ENCODE measurements at places on chromosomes 3 and 15.

DNA sequence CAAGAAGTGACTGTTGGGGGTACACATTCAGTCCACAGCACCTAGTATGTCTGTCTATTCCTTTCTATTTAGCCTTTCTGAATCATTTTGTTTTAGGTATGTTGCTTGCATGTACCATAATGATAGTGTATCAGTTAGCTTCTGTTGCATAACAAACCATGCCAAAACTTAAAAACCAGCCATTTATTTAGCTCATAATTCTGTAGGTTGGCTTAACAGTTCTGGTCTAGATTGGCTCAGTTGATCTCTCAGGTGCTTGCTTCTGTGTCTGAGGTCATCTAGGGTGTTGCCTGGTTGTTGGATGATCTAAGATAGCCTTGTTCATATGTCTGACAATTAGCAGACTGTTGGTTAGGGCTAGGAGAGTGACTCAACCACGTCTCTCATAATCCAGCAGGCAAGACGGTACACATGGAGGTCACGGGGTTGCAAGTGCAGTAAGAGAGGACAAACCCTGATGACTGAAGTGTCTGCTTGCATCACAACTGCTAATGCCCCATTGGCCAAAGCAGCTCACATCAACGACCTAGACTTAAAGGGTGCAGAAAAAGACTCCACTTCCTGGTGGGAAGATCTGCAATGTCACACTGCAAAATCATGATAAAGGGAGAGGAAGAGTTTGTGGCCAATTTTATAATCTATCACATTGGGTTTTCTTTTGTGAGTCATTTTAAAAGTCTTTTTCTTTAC is 6.8 kb upstream of the PDCD6IP start:
- no peak for DNase-seq

DNA sequence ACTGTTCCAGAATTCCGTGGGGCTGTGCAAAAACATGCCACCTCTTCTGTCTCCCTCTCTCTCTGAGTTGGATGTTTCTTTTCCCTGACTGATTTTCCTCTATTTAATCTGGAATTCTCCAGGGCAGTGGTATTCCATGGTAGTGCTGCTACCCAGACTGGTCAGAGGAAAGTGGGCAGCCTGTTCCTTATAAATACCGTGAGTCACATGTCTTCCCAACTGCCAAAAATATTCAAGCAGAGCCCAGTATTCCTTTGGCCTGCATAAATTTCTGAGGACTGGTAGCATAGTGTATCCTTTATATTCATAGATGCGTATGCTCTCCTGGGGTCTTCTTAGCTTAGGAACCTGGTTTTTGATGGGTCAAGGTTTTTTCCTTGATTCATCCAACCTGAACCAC is 40.9 kb downstream of the CEMIP start:
- DNase-seq = no peak

GRCh38 chr15:39530480-39531342 is 50.2 kb upstream of the THBS1 start:
- DNase-seq = no peak

GRCh38 chr15:82128401-82129148 is 82.8 kb upstream of the MEX3B start:
- DNase-seq = no peak

DNA sequence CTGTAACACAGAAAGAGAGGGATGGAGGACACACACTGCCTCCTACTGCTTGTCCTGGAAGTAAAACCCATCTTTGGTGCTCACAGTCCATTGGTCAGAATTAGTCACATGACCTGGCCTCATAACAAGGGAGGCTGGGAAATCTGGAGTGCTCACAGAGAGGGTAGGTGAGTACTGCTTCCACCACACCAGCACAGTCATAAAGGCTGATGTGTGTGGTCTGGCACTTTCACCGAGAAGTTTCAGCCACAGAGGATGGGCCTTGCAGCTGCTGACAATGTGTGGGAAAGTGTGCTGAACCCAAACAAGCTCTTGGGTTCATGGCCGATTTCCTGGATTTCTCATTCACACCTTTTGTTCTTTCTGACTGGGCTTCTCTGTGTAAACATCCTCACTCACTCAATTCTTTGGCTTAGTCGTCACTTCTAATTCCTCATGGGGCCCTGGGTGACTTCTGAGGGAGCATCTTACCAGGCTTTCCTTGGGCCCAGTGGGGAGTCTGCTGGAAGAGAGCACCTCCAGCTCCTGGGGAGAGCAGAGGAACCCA is 100.7 kb downstream of the ASB7 start:
- DNase-seq = peak; percentile 72

GRCh38 chr3:197030379-197031314 is 1.0 kb upstream of the MELTF start:
- DNase-seq = peak; percentile 24

- no peak for DNase-seq
These were observed 32.2 kb downstream of the ATP13A4 start for GRCh38 chr3:193522473-193522872.

- DNase-seq = no peak
These were observed 251.1 kb downstream of the ULK4 start for GRCh38 chr3:41710646-41711388.

GRCh38 chr3:4948395-4948794 is 30.8 kb upstream of the BHLHE40 start:
- DNase-seq = no peak

GRCh38 chr15:33132233-33132580 is 62.3 kb downstream of the FMN1 start:
- DNase-seq = no peak

GRCh38 chr3:48555949-48556795 is 431 bp downstream of the PFKFB4 start:
- DNase-seq = no peak

DNA sequence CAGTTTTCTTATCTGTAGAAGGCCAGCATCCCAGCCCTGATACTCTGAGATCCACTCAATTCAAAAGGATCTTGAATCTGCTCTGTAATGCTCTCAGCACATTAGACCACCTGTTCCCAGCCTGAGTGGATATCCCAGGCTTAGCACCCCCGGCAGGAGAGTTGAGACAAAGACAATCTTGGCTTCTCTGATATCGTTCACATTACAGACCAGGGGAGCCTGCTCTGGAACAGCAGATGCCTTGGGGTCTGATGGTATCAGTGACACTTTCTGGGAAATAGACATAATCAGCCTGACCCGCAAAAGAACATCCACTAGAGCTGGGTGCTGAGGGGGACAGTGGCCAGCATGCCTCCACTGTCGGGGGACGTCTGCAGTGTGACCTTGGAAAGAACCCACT is 70.6 kb downstream of the BDH1 start:
- no peak for DNase-seq

DNA sequence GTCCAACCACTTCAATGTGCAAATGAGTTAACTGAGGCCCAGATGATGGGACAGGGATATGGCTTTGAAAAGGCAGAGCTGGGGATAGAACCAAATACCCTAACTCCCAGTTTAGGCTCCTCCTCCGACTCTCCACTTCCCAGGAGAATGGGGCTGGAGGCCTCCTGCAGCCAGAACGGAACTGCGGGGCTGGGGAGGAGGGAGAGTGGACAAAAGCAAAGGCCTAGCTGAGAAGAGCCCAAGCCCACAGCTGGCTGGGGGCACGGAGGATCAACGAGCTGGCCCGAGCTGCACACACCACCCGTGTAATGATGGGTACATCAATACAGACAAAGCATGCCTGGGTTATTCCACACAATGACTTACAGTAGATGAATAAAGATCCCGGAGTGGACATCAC is 74.8 kb downstream of the NUP210 start:
- DNase-seq = no peak

DNA sequence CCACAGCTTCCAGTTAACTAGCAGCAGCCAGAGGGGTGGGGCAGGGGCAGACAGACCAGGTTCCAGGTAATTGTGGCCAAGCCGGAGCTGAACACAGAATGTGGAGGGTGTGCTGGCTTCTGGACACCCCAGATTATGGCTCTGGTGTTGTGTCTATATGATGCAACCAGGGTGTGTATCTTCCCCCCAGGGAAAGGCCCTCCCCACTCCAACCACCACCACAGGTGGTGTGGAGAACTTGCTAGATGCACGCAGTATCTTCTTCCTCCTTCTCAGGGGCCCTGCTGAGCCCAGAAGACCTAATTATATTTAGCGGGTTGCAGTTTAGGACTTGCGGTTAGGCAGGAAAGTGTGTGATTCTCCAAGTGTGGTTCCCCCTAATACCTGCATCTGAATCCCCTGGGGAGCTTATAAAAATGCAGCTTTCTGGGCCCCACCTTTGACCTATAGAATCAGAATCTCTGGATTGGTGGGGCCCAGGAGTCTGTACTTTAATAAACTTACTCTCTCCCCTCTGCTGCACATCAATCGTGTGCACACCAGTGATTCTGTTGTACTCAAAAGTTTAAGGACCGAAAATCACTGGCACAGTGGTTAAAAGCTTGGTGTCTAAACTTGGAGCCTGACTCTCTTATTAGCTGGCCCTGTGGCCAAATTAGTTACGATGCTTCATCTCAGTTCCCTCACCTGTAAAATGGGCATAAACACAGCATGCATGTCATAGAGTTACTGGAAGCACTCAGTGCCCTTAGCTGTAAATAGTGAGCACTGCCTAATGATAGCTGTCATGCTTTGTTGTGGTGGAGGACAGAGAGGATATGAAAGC is 379.1 kb upstream of the PROK2 start:
- DNase-seq = peak; percentile 75

GRCh38 chr15:56824175-56824574 is 90.9 kb upstream of the ZNF280D start:
- DNase-seq = no peak

DNA sequence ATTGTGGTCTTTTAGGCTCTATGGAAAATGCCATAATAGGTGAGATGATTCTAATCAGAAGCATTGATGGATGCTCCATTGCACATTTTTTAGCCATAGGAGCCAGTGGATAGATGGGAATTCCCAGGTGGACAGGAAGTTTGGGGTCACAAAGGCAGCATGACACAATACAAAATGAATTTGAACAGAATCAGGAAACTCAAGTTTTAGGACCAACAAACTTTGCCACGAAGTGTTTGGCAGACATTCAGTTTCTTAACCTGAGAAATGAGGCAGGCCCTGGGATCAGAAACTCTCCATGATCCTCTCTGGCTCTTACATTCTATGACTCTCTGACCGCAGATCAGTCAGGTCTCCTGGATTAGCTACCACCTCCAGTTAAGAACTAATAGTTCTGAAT is 275.4 kb downstream of the TIGIT start:
- no peak for DNase-seq

DNA sequence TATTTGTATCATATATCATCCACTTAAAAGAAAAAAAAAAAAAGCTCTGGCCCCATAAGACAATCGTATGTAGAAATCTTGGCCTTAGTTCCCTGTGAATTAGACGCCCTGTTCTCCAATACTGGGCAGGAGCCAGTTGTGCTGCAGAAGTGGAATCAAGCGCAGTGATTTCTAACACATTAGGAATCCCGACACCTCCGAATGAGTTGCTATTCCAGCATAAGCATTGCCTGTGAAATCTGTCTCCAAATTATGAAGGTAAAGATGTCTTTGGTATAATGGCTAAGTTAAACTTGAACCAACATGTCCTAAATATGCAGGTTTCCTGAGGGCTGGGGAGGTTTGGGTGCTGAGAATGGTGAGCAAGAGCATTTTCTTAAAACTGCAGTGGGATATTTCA is 199.4 kb upstream of the ARRDC4 start:
- no peak for DNase-seq

DNA sequence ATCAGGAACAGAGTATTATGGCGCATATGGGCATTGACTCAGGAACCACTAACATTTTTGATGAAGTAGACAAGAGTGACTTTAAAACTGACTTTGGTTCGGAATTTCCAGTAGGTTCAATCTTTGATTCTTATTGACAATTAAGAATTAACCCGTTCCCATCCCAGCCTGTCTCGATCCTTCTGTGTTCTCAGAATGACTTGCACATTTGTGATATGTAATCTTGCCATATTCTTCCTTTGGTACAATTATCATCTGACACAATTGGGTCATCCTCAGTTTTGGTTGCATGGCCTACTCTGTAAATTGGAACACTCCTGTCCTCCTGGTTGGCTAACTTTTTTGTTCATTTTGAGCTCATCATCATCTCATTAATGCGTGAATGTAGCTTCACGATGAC is 10.5 kb downstream of the GPR171 start:
- no peak for DNase-seq

GRCh38 chr3:183392186-183393034 is 36.0 kb downstream of the MCF2L2 start:
- no peak for DNase-seq

DNA sequence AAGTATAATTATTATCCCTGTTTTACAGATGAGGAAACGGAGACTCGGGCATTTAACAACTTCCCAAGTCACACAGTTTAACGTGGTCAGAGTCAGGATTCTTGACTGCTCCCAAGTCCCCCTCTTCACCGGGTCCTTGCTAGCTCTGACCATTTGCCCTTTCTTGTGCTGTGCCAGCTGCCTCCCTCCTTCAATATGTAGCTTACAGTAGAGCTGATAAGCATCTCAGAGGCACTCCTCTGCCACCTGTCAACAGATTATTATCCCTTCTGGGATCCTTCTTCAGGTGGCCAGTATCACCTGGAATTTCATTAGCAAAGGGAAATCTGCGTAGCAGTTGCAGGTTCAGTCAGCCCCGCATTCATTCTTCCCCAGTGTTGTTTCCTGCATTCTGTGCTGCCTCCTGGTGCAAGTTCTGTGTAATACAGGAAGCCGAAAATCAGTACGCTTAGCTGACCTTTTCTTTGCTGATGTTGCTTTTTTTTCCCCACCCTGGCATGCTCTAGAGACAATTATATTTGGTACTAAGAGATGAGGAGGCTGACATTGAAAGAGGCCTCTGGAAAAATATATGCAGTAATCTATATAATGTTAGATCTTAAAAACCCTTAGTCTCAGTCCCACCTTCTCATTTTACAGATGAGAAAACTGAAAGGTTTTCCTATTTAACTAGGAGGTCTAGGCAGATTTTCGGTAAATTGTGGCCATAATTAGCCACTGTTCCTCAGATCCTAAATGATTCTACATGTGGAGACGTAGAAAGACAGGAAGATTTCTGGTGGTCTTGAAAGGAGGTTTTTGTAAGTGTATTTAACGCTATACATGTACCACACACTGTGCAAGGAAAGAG is 24.8 kb downstream of the TMOD2 start:
- peak; percentile 58 for DNase-seq

DNA sequence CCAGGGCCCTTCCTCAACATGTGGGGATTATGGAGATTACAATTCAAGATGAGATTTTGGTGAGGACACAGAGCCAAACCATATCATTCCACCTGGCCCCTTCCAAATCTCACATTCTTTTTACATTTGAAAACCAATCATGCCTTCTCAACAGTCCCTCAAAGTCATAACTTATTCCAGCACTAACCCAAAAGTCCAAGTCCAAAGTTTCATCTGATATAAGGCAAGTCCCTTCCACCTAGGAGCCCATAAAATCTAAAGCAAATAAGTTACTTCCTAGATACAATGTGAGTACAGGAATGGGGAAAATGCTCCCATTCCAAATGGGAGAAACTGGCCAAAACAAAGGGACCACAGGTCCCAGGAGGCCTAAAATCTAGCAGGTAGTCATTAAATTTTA is 309.5 kb upstream of the SLITRK3 start:
- no peak for DNase-seq

- DNase-seq = no peak
These were observed 8.5 kb upstream of the ARL14 start for GRCh38 chr3:160668454-160668853.

DNA sequence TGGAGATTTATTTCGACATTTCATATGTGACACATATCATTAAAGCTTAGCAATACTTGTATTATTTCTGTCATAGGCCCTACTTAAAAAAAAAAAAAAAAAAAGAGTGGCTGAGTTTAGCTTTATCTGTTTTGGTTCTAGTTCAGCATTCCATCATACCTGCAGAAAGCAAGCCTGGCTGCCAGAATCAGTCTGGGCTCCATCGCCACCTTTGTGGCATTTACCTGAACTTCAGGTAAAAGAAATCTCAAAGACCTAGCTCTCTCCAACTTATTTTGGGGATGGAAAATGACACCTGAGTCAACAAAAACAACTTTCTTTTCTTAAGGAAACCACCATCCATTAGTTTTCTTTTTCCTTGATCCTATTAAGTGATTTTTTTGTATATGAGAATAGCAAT is 82.1 kb downstream of the NEK10 start:
- DNase-seq = no peak

Measured in GM20000 (cell line).